ENCODE measurements at places on chromosomes 6 and 20.

DNA sequence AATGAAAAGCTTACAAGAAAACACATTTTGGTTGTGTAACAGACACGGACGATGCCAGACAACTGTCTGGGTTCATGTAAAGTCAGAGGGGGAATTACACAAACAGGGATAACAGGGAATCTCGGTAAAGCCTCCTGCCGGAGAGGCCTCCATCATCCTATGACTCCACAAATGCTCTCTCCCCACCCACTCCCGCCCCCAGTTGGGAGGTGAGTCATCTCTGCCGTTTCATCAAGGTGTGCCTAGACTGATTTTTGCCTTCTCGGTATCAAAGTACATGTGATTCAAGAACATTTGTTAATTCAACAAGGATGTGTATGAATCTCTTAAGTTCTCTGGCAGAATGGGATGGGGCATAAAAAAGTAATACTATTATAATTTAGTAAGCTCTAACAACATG is 304.9 kb upstream of the PRDM1 start:
- no peak for DNase-seq

- DNase-seq: no peak
Observed at GRCh38 chr6:3282476-3283236, 23.9 kb downstream of the PSMG4 start.

- DNase-seq: no peak
Observed at GRCh38 chr20:40688129-40689099, 622 bp downstream of the MAFB start.

DNA sequence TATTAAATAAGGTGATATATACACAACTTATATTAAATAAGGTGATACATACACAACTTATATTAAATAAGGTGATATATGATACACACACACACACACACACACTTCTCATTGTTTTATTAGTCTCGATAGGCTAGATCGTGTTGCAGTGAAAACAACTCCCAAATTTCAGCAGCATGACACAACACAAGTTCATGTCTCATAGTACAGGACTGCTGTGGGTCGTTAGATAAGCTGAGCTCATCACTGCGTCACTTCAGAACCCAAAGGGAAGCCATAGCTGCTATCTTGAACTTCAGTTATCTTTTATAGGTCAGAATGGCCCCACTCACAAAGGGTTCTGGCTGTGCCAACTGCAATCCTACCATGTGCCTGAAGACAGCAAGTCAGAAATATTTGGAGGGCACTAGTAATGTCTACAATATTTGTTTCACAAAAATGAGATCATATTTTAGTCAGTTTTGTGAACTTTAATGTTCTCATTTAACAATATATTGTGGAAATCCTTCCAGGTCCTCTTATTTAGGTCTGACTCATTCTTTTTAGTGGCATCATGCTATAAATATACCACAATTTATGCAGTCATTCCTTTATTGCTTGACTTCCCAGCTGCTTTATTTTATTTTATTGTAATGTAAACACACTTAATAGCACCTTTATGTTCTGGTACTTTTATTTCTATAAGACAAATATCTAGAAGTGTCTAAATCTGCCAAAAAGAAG is 290.2 kb downstream of the PHACTR1 start:
- DNase-seq: no peak

- DNase-seq: no peak
Observed at GRCh38 chr20:33915726-33916331, 77.9 kb upstream of the RALY start.

GRCh38 chr6:2738373-2738979 is 12.2 kb downstream of the MYLK4 start:
- DNase-seq: peak; percentile 42

DNA sequence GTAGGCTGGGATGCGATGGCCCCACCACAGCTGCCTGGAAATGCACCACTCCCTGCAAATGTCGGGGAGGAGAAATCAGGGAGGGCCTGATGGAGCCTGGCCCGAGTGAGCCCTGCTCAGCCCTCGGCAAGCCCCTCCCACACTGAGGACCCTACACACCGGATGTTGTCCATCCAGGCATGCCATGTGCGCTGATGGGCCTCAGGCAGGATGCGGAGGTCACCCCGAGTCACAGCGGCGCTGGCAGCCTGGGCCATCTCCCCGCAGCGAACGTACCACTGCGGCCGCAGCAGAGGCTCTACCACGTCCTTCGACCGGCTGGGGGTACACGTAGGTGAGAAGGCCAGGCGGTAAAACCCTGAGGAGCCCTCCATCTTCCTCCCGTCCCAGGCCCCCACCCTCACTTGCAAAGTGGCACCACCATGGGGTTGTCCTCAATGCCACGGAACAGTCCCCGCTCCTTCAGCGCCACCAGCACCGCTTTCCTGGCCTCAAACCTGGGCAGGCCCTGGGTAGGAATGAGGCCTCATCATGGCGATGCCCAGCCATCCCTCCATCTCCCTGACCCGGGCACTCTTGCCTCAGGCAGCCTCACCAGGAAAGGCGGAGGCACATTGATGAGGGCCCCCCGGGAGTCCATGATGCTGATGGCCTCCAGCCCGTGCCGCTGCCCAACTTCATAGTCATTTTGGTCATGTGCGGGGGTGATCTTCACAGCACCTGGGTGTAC is 5.2 kb upstream of the VWA7 start:
- DNase-seq: no peak

GRCh38 chr6:139378882-139379341 is 4.5 kb upstream of the CITED2 start:
- DNase-seq: no peak

DNA sequence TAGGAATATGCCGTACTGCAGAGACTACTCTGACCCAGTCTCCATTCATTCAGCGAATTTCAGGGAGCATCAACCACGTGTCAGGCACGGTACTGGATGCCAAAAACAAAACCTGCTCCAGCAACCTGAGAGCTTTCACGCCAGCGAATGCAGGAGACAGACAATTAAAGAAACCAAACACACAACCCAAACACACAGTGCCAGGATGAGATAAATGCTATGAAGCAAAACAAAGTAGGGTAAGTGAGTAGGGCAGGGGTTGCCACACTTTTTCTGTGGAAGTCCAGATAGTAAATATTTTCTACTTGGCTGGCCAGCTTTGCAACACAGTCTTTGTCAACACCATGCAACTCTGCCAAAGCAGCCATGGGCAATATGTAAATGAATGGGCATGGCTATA is 10.0 kb downstream of the MOCS1 start:
- no peak for DNase-seq

- DNase-seq: no peak
Observed at GRCh38 chr6:39153766-39154397, 38.9 kb upstream of the SAYSD1 start.

DNA sequence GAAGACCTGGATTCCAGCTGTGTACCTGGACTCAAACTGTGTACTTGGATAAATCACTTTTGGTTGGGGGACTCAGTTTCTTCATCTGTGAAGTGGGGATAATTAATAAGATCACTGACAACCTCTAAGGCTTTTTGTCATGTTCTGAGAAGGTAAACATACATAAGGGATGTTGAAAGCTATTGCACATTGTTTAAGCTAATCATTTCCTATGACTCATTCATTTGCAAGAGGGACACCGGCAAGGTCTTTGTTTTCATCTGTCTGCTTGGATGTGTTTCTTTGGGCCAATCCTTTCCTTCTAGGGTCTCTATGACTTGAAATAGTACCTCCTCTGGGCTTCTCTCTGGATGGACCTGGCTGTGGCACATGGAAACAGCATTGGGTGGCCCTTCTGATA is 6.8 kb downstream of the PROKR2 start:
- no peak for DNase-seq

- no peak for DNase-seq
Observed at GRCh38 chr20:33005132-33005566, 916 bp upstream of the SUN5 start.

DNA sequence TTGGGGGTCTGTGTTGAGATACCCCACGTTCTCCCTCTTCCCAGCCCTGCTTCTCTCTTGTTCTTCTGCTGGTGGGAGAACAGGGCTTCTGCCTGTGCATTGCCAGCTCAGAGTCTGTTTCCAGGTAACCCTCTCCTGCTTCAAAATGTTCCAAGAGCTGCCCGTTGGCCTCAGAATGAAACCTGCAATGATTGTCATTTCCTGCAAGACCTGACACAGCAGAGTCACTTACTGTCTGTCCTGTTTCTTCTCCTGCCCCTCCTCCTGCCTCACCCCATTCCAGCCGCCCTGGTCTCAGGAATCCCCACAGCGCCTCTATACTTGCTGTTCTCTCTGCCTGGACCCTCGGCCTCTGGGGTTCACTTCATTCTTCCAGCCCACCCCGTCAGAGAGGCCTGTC is 81.4 kb upstream of the ARID1B start:
- no peak for DNase-seq

DNA sequence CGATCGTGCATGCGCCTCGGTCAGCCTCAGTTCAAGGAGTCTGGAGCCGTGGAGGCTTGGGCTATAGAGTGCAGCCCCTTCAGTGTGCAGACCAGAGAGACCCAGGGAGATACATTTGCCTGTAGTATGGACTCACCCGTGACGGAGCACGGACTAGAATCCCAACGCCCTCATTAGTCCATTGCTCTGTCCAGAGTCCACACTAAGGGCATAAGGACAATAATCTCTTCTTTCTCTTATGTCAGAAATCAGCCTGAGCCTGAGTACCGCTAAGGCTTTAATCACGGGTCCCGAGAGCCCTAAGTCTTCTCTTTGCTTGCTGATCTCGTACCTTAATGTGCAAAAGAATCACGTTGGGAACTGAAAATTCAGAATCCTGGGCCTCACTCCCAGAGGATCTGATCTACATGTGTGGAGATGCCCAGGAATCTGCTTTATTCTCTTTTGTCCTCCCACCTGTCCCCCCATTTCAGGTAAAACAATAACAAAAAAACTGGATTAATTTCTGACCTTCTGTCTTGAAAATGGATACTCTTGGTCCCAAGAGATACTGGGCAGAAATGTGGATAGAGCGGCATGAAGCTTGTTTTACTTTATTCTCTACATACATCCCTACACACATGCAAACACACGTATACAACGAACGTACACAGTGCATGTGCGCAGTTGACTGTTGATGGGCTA is 671 bp downstream of the BPHL start:
- no peak for DNase-seq
